Caki2 (cell line): ENCODE measurements at places on chromosomes 2 and 18.

- DNase-seq = no peak
Observed at GRCh38 chr18:79634593-79635426, 44.8 kb upstream of the CTDP1 start.

DNA sequence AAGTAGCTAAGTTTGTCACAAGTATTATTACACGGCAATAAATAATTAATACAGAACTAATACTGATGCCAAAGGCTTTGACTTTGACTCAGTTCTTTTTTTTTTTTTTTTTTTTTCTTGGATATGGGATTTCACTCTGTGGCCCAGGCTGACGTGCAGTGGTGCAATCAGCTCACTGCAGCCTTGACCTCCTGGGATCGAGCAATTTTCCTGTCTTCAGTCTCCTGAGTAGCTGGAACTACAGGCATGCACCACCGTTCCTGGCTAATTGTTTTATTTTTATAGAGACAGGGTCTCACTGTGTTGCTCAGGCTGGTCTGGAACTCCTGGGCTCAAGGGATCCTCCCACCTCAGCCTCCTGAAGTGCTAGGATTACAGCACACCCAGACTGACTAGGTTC lies 284.5 kb downstream of the SS18 start:
- DNase-seq = no peak

- no peak for DNase-seq
Observed at GRCh38 chr2:10137053-10137843, 14.7 kb downstream of the RRM2 start.

- no peak for DNase-seq
Observed at GRCh38 chr2:71702971-71703898, 249.9 kb downstream of the DYSF start.

DNA sequence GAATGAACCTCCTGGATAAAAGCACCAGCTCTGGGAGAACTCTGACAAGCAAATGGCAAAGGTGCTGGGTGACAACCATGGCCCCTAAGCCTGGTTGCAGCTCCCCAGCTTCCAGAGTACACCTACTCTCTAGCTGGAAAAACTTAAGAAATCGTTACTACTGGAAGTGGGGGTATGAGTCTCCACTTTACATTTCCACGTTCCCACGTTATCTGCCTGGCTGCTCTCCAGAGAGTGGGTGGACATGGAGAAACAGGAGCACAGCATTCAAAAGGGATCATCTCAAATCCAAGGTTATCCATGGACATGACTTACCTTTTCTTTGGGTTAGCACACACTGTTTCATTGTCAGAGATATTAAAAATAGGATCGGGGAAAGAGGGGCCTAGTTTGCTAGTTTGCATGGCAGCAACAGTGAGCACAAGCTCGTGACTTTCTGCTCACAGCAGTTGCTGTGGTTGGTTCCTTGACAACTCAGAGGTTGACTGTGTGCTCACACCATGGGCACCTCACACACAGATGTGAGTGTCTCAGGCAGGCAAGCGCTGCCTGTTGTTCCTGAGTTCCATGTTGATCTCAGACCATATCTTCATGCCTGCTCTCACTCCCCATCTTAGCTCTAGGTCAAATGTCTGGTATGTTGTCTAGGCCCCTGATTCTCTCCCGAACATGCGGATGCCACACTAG lies 32.5 kb downstream of the PTPN18 start:
- DNase-seq = no peak

GRCh38 chr18:13175266-13175665 lies 43.3 kb upstream of the LDLRAD4 start:
- no peak for DNase-seq

DNA sequence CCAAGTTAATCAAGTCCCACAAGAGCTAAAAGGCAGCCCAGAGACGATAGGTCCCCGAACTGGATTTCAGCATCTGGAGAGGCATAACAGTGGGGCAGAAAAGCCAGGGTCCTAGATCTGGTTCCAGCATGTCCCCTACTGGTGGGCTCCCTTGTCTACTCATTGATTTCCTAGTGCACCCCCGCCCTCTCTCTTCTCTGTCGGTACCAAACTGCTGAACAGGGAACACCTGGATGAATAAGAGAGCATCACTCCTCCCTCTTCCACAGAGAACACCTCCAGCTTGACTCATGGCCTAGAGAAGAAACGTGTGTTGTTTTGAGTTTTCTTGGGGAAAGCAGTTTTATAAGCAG lies 101.3 kb downstream of the FOXI3 start:
- no peak for DNase-seq

DNA sequence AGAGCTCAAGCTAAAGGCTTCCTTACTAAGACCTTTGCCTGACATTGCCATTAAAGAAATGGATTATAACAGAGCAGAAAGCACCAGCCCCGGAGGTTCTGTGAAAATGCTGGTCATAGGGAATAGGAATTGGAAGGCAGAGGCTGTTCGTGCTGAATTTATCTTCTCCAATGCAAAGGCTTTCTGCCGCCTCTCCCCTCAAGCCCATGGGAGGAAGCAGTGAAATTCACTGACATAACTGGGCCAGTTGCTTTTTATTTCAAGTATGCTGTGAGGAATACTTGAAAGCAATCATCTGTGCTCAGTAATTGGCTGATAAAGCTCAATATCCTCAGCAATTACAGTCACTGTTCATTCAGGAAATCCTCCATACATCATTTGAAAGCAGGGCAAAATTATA lies 85.4 kb upstream of the LINC00305 start:
- no peak for DNase-seq

GRCh38 chr2:196995757-196996314 lies 69.3 kb upstream of the PGAP1 start:
- DNase-seq = no peak

GRCh38 chr2:113407446-113408099 lies 29.9 kb upstream of the ZNG1B start:
- DNase-seq = peak; percentile 39

DNA sequence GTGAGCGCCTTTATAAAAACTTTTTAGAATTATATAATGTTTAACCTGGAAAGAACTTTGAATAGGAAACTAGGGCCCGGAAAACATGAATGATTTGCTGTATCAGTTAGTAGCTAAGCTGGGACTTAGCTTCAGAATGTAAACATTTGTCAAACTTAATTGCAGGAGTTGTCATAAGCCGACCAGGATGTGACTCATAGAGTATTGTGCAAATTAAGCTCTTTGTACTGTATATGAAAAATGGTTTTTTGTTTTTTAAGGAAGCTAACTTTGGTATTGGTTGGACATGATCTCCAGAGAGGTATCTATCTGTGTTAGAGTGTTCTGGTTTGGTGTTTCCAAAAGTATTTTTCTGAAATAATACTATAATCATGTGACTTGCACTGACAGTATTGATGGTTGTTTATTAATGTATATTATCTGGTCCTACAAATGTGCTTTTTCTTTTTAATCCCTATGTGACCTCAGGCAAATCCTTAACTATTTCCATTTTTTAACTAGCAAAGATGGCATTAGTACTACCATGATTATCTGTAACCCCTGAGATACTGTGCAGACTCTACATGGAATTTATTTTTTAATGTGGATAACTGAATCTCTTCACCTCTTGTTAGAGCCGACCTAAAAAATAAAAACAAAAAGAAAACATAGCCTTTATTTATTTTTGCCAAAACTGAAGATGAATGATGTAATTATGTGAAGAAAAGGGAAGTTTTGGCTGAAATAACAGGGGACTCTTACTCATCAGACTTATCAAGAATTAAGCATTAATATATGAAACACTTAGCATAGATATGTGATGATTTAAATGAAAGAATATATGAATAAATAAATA lies 11.7 kb downstream of the YIPF4 start:
- DNase-seq = no peak
